ENCODE measurements at places on chromosomes 6 and 20.

GRCh38 chr20:237929-238328 is 10.9 kb downstream of the DEFB129 start:
- ATAC-seq: no peak

GRCh38 chr6:21317642-21318041 is 275.9 kb upstream of the SOX4 start:
- ATAC-seq: no peak

DNA sequence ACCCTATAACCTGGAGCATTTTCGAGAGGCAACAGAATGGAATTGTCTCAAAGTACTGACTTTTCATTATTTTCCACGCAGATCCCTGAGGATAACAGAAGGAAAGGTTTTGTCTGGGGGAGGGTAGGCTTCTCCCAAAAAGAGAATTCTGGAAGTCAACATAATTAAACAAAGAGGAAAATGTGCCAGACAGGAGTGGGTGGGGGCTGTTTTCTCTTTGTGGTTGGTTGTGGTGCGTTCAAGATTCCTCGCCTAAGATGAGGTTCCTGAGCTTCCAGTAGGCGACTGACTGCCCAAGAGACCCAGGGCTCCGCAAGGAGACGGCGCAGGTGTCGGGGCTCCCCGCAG is 70.4 kb downstream of the SOX4 start:
- no peak for ATAC-seq

DNA sequence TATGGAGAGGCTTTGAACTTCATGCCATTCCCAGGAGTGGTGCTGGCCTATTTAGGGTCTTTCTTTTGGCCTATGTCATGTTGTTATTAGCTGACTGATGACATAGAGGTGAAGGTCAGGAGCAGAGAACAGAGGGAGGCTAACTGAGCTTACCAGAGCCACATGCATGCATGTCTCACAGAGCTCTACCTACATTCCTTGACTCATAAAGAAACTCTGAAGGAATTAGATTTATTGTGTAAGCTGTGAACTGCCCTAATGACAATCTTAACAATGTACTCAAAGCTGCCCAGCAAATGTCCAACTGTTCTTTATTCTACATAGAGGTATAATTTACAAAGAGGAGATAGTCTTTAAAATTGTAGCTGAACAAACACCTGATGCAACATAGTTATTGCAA is 192.7 kb upstream of the CNR1 start:
- no peak for ATAC-seq
